A549 treated with dexamethasone at 1 μM for 4 hours (cell line): ENCODE measurements at places on chromosomes 1 and 21. TPM values are rescaled to one million over a fixed set of nuclear protein-coding genes. Genes with fewer than 3 reads are reported as not detected.

GUCA2A gene
- total RNA-seq: not detected in 5 replicates

NUAK2 gene
- total RNA-seq: 20.1 to 28.2 TPM (median 26.9 TPM) in 5 replicates

RNU1-3 gene
- 10.6 TPM in 1 of 5 replicates, not detected in the others for total RNA-seq

PTPN7 gene
- total RNA-seq: not detected in 5 replicates

B4GALT3 gene
- 20.3 to 26.3 TPM (median 25.3 TPM) in 5 replicates for total RNA-seq

RXFP4 gene
- total RNA-seq: 0.07 TPM in 1 of 5 replicates, not detected in the others

GJC2 gene
- total RNA-seq: 0.14 to 0.47 TPM (median 0.27 TPM) in 5 replicates
